ENCODE measurements at places on chromosomes 7 and 10.

GRCh38 chr10:133114251-133114650 lies 26.5 kb downstream of the ADGRA1 start:
- no peak for DNase-seq

GRCh38 chr7:32481176-32481575 lies 9.0 kb downstream of the LSM5 start:
- no peak for DNase-seq

DNA sequence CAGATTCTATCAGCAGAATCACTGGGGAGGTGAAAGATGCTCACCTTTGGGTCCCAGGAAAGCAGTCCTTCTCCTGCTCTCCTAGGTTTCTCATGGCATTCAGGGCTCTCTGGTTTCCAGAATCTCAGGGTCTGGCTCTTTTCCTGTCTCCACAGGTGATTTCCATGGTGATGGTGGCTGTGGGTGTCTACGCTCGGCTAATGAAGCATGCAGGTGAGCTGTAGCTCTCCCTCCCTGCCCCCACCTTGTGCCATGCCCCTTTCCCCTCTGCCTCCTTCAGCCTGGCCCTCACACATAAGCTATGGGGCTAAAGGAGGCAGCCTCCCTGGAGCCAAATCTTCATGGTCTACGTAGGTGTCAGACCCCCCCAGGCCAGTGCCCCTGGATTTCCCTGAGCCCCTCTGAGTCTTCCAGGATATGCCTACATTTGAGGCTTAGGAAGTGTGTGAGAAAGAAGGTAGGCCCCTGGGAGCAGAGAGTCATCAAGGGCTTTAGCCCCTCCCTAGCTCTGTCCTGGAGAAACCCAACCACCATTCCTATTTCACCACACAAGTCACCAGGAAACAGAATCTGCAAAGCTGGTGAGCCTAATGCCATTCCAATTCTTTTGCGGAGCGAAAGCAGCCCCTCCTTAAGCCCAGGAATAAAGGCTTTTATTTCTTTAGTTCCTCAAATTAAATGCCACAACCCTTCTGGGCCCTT lies 17.2 kb downstream of the TSPAN33 start:
- no peak for DNase-seq

DNA sequence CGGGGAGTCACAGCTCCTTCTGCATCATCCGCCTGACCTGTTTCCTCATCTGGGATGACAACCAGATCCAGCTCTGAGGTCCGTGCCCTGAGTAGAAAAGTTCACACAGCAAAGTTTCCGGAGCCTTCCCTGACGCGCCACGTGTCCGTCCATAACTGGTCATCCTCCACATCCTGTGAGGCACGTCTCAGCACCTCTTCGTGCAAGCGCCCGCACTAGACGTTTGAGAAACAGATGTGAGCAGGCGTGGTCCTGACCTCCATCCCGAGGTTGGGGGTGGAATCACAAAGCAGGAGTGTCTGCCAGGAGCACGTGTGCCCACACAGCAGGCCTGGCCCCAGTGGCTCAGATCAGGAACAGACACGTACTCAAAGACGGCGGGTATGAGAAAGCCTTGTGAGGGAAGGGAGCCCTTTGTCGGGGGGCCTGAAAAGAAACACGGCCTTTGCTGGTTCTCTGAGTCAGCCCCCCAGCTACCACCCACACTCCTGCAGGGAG lies 520.8 kb downstream of the DNAJB6 start:
- no peak for DNase-seq

GRCh38 chr7:155729847-155730246 lies 82.4 kb downstream of the SHH start:
- DNase-seq, result no peak

- no peak for DNase-seq
These were observed 139.7 kb upstream of the TMEM72 start for GRCh38 chr10:44771233-44771995.

DNA sequence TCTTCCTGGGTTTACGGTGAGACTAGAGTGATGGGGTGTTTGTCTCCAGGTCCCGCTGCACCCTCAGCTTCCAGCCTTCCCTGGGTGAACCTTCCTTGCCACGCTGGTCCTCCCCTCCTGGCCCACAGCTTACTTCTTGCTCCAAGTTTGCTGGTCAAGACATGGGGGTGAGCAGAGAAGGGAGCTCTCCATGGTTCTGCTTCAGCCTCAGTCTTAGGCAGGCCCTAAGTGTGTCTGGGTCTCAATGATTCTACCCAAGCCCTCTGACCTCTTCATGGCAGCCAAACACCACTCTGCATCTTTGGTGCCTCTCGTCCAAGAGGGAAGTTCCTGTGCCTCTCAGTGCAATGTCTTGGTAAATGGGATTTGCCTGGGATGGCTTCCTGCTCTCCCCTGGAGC lies 356.5 kb upstream of the KLF6 start:
- DNase-seq, result no peak

DNA sequence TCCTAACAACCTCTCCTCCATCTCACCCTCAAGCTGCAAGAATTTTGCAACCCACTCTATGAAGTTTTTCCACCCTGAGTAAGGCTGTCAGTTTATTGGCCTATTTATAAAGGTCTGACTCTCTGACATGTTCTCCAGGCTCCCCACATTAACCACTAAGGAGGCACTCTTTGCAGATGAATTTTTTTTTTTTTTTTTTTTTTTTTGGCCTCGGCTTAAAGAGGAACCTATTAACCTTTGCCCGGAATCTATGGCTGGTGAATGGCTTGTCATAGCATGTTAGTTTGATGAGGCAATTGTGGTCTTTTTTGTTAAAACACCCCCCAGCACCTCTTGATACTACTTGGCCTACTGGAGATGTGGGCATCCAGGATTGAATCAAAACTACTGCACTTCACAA lies 57.1 kb downstream of the TBXAS1 start:
- DNase-seq, result no peak

DNA sequence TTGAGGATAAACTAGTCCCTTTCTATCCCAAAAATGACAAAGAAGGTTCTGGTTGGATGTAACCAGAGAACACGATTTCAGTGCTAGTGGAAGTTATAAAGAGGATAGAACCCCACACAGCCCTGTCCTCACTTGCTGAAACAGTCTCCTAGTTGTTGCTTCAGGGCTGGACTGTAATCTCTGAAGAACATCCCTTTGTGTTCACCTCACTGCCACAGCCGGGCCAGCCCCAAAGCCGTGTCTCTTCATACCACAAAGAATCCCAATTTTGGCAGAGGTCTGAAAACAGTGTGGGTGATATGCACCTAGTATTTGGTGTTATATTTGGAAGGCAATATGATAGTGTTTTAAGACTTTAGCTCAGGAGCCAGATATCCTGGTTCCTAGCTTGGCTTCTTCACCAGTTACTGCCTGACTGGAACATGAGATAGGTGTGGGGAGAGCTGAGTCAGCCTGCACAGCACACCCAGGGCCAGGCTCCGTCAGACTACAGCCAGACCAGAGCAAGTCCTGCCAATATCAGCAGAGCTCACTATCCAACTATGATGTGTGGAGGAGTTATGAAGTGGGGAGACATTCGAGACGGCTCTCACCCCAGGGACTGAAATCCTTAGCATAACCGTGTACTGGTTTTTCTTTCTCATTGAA lies 21.2 kb downstream of the CYP3A4 start:
- no peak for DNase-seq

Measured in NCI-H460 (cell line).